ENCODE measurements at places on chromosomes 12 and 14. TPM values are rescaled to one million over a fixed set of nuclear protein-coding genes. Genes with fewer than 3 reads are reported as not detected.

DNA sequence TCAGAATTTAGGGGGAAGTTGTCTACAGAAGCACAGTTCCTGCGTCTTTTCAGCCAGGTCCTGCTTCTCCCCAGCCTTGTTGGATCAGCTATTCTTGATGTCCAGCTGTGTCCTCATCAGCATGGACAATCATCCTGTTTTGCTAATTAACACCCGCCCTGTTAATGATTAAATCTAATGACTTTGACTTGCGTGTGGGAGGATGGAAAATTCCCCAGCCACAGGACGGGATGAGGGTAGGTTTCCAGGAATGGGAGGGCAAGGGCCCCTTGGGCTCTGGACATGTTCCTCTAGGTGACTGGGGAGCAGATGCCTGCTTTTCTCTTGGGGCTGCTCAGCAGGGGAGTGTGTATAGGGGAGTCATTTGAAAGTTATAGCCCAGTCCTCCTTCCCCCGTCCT, 5.3 kb upstream of the PPP1R1A start:
- DNase-seq: no peak

DNA sequence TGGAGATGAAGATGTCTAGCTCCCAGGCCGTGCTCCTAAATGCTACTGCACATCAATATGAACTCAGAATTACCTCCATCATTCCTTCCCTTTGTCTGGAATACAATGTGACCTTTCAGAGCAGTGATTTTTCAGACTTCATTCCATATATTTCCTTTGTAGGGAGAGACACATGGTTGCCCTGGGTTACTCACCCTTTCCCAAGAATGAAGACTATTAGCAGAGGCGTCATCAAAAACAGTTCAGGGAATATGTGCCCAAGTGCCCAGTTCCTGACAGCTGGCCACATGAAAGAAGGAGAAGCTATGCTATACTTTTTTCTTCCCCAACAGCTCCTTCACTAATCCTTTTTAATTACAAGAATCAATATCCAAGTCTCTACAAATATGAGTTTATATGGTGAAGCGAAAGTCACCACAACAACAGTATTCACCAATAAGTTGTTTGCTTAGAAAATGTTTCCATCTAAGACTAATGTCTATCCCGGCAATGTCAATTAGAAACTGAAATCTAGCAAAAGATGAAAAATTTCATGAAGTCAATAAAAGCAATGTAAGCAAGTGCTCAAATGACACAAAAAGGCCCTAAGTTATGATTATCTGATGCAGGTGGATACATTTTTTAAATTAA, 17.8 kb downstream of the NELL2 start:
- DNase-seq: no peak

DNA sequence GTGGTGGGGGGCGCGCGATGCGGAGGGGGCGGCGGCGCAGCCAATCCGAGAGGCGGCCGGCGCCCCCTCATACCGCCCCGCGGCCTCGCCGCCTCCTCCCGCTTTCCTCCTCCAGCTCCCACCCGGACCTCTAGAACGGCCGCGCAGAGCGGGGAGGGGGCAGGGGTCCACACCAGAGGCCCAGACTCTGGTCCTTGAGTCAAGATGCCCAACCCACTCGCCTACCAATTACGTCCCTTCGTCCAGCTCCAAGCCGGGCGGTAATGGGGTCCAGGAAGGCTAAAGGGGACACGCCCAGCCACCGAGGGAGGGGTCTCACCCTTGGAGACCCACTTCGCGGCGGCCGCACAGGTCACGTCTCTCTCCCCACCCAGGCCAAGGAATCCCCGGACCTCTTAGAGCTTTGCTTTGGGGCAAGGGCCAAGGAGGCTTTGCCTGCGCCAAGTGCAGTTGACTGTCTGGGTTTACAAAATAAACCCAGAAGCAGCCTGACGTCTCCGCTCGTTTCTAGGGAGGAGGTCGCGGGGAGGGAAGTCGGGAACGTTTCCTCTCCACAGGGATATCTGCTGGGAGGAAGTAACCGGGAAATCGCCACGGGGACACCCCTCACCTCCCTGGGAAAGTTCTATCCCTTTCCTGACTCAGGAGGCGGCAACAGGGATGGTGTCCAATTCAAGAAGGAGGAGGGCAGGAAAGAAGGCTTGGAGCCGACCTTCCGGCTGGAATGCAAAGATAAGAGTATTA, 394 bp upstream of the AMIGO2 start:
- DNase-seq: peak; percentile 85

GRCh38 chr14:93912782-93913181, 14.4 kb upstream of the FAM181A start:
- DNase-seq: no peak

DNA sequence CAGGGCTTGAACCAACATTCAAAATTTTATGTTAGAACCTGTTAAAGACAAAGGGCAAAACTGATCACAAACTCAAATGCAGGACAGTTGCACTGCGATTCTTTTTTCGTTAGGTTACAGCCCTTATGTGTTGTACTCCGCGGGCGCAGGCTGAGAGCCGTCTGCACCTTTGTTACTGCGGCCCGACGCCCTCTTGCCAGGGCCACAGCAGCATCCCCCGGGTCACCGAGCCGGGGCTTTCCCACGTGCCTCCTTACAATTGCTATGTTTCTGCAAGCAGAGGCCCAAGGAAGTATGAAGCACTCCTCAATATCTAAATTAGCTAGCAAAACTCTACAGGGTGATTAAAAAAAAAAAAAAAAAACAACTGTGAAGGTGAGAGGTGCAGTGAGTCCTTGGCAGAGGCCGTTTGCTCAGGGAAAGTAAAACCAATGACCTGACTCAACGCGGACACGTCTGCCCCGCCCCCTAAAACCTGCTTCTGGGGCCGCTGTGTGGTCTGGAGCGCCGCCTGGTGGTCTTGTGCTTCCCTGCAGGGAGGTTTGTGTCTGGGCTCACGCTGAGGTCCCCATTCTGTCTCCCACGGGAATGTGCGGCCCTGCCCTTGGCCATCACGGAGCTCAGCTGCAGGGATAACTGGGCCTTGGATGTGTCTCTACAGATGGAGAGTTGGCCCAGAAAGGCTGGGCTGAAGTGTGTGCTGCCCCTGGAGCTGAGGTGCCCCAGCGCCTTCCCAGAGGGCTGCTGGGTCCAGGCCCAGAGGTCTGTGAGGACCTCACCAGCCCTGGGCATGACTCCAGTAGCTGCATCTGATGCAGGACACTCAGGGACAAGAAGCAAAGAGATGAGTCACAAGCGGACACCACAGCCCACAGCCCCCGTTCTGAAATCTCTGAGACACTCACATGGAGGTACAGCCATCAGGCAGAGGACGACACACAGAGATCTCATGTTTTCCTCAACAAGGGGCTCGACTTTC, 418.5 kb downstream of the TMEM121 start:
- DNase-seq: peak; percentile 41

DNA sequence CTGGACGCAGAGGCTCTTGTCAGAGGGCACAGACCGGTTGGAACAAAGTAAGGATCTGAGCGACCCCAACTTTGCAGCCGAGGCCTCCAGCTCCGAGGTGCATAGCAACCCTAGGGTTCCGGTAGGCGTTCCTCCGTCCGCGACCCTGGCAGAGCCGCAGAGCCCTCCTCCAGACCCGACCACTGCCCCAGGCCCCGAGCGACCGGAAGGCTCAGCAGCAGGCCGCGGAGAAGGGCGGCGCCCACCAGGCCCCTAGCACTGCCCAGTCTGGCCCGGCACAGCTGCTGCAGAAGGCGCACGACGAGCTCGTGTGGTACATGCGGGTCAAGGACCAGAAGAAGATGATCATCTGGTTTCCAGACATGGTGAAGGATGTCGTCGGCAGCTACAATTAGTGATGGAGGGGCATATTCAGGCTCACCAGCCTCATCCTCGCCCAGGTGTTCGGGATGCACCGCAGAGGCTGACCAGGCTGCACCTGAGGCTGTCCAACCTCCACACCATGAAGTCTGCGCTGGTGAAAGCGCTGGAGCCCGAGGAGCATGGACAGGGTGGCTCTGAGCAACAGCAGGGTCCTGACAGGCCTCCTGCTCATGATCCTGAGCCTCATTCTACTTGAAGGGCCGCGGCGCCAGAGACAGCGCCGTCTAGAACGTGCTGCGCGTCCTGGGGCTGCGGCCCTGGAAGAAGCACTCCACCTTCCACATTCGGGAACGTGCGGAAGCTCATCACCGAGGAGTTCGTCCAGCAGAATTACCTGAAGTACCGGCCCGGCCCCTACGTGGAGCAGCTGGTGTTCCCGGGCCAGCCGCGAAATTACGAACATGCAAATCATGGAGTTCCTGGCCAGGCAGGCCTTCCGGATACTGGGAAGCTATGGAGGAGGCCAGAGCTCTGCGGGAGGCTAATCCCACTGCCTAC, 24.5 kb downstream of the CAPS2 start:
- DNase-seq: no peak

DNA sequence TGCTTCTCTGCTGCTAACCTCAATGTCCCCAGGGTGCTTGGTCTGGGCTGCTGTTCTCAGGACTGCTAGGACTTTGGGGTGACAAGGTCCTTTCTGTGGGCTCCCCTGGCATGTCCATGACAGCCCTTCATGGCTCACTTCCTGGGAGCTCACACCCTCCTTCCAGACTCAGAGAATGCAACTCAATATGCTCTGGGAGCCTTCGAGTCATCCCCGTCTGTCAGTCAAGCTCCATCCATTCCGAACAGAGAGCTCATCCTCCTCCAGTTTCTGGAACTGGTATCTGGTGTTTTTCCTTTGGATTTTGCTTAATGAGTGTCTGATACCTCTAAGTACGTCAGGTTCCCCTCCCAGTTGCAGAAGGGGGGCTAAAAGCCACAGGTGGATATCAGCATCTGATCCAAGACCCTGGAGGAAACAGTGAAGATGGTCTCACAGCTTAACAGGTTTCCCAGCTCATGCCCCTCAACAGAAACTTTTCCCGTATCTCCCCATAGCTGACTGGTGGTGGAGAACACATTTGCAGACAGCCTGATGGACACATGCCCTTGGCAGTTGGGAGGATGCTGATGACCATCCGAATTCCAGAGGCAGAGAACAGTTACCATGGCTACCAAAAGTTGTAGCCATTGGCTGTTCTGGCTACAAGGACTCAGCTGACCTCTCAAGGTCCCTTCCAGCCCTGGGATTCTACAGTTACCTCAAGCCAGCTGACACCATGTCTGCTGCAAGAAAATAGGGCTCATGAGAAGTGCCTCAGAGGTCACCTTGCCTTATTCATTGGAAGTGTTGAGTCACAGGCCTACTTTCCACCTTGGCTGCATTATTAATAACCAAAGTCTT, 9.5 kb upstream of the RAB35 start:
- DNase-seq: no peak

DNA sequence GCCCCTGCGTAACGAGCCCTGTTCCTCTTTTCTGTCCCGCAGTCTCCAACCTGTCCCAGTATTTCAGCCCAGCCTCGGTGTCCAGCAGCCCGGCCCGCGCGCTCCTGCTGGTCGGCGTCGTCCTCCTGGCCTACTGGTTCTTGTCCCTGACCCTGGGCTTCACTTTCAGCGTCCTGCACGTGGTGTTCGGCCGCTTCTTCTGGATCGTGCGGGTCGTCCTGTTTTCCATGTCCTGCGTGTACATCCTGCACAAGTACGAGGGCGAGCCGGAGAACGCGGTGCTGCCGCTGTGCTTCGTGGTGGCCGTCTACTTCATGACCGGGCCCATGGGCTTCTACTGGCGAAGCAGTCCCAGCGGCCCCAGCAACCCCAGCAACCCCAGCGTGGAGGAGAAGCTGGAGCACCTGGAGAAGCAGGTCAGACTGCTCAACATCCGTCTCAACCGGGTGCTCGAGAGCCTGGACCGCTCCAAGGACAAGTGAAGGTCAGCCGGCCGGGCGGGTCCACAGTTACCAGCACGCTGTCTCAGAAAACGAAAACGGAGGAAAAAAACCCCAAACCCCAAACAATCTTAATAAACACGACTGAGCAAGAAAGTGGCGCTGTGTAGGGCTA, 31.6 kb downstream of the BRI3BP start:
- no peak for DNase-seq

DNA sequence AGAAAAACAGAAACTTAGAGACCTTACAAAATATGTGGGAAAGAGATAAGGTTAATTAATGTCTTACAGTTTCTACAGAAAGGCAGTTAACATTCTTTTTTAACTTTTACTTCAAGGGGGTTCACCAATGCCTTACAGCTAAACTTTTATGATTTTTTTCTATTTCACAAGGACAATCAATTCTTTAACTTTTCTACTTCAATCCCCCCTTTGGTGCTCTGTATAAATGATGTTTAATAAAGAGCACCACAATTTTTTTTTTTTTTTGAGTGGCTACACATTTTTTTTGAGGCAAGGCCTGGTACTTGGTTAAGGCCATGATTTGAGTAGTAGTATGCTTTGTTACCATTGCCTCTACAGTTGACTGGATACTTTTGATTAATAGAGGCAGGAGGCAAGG, 279.6 kb downstream of the PRKD1 start:
- no peak for DNase-seq

- no peak for DNase-seq
These were observed 141.6 kb upstream of the PELI2 start for GRCh38 chr14:55976655-55977054.

TCL1B gene
- total RNA-seq: not detected

TROAP gene
- 38.2 TPM for total RNA-seq

Data from A172 (cell line).